ENCODE measurements at places on chromosomes 3 and 15.

DNA sequence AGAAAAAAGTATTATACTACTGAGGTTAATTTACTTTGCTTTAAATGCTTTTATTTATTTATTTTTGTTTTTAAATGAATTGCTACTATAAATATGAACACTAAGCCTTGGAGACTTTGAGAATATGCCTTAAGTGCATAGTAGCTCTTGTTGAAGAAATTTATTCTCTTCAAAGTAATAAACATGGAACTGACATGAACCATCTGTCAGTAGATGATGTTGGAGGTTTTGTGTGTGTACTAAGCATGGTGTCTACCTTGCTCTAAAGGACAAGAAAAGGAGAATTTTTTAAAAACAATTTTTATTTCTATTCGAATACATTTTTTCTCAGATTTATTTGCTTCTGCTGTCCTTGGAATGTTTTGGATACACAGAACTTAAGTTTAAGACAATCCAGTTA lies 81.1 kb upstream of the PDZRN3 start:
- DNase-seq: no peak

DNA sequence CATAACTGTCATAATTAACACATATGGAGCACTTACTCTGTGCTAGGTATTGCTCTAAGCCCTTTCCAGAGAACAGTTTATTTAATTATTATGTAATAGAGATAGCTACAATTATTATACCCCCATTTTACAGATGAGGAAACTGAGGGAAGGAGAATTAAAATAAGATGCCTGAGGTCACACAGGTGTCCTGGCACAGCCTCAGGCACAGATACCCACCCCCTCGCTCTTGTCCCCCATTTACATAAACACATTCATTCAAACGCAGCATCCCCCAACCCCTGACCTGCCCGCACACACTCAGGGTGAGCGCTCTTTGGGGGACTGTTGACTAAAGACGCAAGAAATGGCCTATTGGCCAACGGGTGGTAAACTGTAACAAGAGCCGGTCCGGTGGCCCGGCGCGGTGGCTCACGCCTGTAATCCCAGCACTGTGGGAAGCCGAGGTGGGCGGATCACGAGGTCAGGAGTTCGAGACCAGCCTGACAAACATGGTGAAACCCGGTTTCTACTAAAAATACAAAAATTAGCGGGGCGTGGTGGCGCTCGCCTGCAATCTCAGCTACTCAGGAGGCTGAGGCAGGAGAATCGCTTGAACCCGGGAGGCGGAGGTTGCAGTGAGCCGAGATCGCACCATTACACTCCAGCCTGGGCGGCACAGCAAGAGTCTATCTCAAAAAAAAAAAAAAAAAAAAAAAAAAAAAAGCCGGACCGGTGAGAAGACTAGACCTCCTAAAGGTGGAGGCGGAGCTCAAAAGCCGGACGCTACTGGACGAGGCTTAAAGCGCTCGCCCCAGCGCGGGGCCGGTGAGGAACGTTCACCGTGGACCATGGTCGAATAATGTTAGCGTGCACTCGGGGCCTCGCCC lies 1.9 kb upstream of the ISL2 start:
- DNase-seq: peak; percentile 44

DNA sequence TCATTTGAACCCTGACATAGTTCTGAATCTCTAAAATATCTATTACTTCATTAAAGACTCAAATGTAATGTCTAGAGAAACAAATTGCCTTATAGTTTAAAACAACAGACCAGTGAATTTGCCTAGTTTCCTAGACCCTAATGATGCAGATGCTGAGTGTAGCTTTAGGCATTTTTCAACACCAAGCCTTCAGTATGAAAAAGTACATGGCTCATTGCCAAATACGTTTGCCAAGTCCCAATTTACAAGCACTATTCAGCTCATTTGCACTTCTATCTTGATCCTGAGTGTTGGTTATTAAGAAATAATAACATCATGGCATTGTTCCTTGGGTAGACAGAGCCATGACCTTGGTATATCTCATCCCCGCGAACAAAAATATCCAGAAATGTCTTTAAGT lies 46.8 kb downstream of the EOMES start:
- no peak for DNase-seq

- DNase-seq: no peak
Observed at GRCh38 chr3:194322678-194323211, 28.4 kb downstream of the CPN2 start.

DNA sequence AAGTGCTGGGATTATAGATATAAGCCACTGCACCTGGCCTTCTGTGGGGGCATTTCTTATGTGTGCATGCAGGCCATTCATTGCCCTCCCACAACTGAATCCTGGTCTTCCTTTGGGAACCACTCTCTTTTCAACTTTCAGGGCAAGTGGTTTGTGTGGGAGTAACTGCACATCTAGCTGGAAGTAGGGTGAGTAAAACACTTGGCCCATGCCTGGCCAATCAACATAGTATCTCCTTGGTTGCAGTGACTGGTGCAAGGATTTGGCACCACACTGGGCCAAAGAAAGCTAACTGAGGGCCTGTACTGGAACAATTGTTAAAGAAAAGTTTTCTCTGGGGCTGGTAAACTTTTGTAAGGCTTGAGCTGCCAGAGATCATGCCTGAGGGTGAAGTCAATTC lies 189.2 kb upstream of the FEZF2 start:
- no peak for DNase-seq

DNA sequence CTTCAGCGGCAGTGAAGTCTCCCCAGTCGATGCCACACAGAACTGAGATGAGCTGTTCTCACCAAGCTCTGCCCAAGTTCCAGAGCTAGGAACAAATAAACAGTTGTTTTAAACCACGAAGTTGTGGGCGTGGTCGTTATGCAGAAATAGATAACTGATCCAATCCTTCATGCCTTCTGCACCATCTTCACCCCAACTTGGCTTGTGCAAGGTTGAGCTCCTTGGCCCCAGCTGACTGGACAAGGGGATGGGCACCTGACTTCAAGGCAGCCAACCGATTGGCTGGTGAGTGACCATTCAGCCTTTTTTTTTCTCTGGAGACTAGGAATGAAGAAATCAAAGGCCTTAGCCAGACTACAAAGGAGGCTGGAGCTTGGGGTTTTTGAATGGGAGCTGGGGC lies 23.9 kb downstream of the LINGO1 start:
- no peak for DNase-seq

GRCh38 chr15:38514601-38515000 lies 50.0 kb downstream of the RASGRP1 start:
- DNase-seq: no peak

- DNase-seq: no peak
Observed at GRCh38 chr15:57823325-57823882, 116.9 kb downstream of the POLR2M start.

GRCh38 chr15:52481915-52482314 lies 46.8 kb downstream of the MYO5A start:
- DNase-seq: no peak

DNA sequence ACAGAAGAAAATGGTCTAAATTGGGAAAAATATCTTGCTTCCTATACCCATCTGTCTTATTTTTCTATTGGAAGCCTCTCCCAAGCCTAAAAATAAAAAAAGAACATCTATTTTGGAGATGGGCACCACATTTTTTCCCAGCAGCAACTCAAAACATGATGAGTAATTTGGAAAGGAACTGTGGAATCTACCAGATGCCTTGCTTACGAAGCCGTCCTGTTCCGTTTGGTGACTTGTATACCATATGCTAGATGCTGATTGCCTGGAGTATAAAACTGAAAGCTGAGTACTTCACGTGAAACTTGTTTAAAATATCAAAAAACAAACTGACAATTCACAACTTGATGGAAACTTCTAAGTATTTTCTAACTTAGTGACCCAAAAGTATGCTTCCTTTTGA lies 491.0 kb downstream of the ROBO2 start:
- no peak for DNase-seq

DNA sequence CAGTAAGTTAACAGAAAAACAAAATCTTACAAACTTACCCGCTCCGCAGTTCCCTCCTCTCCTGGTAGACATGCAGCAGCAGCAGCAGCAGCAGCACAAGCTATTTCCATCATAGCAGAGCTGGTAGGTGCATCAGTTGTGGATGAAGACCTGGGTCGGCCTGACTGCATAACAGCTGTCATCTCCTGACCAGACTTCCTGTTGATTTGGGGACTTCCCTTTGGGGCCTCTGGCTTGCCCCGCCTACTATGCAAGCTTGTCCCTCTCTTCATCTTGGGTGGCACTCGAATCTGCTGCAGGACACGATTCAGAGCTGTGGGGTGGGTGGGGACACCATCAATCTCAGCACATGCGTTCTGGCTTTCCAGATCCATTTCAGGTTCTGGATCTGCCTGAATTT lies 65.7 kb downstream of the TMCC1 start:
- no peak for DNase-seq

DNA sequence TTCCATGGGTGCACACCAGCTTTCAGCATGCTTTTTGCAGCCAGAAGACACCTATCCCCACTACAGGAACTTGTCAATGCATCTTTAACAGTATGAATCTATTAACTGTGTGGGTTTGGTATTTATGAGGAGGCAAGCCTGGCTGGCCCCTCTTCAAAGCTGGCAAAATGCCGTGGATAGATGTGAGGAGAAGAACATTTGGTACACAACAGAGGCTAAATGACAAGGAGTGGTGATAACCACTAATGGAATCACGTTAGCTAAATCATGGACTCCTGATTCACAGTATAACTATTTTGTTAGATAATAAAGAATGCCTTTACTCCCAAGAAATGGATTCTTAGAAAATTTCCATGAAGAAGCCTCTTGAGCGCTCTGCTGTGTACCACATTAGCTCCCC lies 187.2 kb downstream of the CLSTN2 start:
- DNase-seq: no peak

- no peak for DNase-seq
Observed at GRCh38 chr15:80512726-80513660, 108.8 kb downstream of the ARNT2 start.

- no peak for DNase-seq
Observed at GRCh38 chr3:141373232-141373631, 4.9 kb downstream of the ZBTB38 start.

DNA sequence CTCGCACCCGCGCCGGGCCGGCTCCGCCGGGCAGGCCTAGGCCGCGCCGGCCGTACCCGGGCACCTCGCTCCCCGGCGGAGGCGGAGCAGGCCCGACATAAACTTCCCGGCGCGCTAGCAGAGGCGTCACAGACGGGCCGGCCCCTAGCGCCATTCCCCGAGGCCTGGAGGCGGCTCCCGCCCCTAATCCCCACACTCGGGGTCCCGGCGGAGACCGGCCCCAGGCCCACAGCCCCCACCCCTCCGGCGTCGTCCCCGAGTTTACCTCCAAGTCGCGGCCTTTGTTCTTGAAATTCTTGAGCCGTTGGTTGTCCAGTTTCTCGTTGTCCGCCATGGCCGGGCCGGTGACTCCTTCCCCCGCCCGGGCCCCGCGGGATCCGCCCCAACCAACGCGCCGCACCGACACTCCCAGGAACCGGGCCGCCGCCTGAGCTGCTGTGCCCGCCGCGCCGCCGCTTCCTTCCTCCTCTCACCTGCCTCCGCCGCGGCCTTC lies 376 bp downstream of the KPNA4 start:
- DNase-seq: no peak

DNA sequence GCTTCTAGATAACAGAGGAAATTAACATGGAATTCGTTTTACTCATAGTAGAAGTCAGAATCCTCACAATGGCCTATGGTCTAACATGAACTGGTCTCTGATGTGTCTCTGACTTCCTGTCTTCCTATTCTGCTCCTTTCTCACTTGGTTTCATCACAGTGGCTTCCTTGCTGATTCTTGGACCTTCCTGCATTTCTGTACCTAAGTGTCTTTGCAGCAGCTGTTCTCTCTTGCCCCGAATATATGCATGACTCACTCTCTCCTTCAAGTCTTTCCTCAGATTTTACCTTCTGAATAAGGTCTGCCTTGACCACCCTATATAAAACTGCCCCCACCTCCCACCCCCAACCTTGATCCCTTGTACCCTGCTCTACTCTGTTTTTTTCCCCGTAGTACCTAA lies 14.1 kb downstream of the ARL13B start:
- DNase-seq: no peak

DNA sequence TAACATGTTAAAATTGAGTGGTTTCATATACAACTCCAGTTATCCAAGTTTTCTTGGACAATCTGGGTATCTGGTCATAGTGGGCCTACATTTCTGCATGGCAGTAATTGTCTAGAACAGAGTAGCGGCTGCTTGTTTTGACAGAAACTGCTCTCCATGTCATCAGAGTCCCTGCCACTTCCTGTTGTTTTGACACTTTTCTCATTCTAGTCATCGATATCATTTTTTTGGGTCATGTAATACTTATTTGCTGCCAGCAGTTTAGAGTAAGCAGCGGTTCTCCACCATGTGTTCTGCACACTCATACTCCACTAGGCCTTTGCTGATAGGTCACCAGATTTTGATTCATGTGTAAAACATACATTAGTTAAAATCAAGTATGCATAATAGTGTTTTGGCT lies 81.5 kb downstream of the SLC25A26 start:
- DNase-seq: no peak

DNA sequence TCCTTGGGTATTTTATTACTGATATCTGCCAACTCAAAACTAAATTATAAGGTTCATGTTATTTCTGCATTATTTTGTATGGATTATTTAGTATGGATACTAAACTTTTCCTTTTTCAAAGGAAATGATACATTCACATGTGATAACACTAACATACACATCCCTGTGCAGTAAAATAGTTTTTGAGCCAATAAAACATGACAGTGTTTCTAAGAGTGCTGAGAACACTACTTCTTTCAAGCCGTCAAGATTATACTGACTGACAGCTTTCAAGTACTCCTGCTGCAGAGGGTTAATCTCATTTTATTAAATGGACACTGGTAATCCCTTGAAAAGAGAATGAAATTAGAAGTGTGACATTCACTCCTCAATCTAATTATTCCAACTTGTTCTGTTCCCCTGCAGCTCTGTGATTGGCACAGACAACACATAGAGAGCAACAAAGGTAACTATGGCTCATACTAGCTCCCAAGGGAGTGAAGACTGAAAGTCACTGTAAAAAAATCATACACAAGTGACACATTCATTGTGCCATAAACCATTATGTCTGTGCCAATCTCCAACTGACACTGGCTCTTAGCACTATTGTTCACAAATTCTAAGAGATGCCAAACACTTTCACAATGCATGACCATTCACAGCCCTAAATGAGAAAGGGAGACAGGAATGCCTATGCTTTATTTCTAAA lies 468.6 kb downstream of the SHQ1 start:
- no peak for DNase-seq

DNA sequence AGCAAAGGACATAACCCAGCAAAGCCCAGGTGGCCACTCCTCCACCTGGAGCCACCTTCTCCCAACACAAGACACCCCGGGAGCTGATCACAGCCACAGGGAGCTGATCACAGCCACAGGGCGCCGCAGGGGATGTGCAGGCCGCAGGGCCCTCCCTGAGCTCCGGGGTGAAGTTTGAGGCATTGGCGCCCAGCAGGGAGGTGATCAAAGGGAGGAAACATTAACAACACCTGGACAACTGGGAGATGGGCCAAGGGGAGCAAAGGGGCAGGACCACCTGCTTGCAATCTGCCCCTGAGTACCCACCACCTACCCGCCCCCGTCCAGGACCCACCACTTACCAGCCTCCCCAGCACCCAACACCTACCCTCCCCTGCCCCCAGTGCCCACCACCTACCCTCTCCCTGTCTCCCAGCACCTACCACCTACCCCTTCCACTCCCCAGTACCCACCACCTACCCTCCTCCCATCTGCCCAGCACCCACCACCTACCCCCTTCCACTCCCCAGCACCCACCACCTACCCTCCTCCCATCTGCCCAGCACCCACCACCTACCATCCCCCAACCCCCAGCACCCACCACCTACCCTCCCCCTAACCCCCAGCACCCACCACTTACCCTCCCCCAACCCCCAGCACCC lies 2.4 kb downstream of the UROC1 start:
- no peak for DNase-seq

Data from activated CD8-positive, alpha-beta memory T cell treated with anti-CD3 and anti-CD28 coated beads for 24 hours (primary cell).